ENCODE measurements at places on chromosomes 2 and 18. TPM values are rescaled to one million over a fixed set of nuclear protein-coding genes. Genes with fewer than 3 reads are reported as not detected.

Gene MTLN
- polyA plus RNA-seq, result 13.8 TPM

Gene ZSCAN30
- polyA plus RNA-seq, result 51.3 TPM

Gene INSIG2
- 47.9 TPM for polyA plus RNA-seq

Gene ABCB11
- not detected for polyA plus RNA-seq

Gene SPC25
- polyA plus RNA-seq, result 10.7 TPM

Gene CNPPD1
- polyA plus RNA-seq, result 43.0 TPM

Gene TNS1
- polyA plus RNA-seq, result 120 TPM

Gene MCM6
- 59.5 TPM for polyA plus RNA-seq

Gene PLEK
- polyA plus RNA-seq, result 9.9 TPM

Gene GKN2
- polyA plus RNA-seq, result 2.2 TPM

Gene VWC2L
- 0.06 TPM for polyA plus RNA-seq

Gene RGPD4
- not detected for polyA plus RNA-seq

Gene CELF4
- polyA plus RNA-seq, result 8.5 TPM

Data from right lung (tissue), 10 donors.